ENCODE measurements at places on chromosomes 7 and 10.

GRCh38 chr7:7122033-7122478 is 60.3 kb upstream of the C1GALT1 start:
- DNase-seq: no peak

GRCh38 chr7:32164341-32164996 is 94.3 kb upstream of the PDE1C start:
- DNase-seq: peak; percentile 83

DNA sequence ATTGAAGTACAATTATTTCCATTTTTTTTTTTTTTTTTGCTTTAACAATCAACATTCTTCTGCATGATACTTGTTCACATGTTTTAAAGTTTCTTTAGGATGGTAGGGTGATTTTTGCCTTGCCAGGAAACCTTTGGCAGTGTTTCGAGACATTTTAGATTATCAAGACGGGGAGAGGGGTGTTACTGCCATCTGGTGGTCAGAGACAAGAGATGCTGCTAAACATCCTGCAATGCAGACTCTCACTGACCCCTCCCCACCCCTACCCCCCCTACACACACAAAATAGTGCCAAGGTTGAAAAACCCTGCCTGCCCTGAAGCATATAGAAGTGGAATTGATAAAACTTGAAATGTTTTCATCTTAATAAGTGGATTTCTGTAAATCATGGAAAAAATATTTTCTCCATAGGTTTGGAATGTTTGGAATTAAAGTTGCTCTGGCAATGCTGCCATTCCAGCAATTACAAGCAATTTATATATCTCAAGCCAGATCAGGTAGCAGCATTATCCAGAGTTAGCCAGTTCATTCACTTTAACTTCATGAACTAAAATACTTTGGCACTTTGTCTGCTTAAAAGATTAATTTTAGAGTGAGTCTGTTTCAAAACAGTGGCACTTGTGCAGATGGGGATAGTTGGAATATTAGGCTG is 62.1 kb downstream of the SDHAF3 start:
- peak; percentile 60 for DNase-seq

DNA sequence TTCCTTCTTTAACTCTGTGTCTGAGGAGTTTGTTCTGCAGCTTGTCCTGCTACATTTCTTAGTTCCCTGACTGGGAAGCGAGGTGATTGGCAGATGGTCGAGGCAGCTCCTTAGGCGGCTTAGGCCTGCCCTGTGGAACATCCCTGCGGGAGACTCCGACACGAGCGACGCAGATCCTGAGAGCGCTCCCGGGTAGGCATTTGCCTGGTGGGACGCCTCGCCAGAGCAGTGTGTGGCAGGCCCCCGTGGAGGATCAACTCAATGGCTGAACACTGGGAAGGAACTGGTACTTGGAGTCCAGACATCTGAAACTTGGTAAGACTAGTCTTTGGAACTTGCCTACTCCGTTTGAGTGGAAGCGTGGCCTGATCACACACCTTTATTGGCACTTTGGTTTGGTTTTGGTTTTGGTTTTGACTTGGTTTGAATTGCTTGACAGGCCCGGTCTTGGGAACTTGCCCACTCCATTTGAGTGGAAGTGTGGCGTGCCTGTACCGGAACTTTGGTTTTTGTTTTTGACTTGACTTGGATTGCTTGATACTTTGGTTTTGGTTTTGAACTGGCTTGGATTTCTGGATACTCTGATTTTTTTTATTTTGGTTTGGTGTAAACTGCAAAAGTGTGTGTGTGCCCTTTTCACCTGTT is 42.6 kb downstream of the MAP3K8 start:
- DNase-seq: no peak

GRCh38 chr10:59435707-59436106 is 73.4 kb upstream of the FAM13C start:
- no peak for DNase-seq

GRCh38 chr7:130606161-130606560 is 62.4 kb downstream of the COPG2 start:
- DNase-seq: no peak

- peak; percentile 28 for DNase-seq
Measured at GRCh38 chr10:62050346-62050892, 148.9 kb downstream of the ARID5B start.

DNA sequence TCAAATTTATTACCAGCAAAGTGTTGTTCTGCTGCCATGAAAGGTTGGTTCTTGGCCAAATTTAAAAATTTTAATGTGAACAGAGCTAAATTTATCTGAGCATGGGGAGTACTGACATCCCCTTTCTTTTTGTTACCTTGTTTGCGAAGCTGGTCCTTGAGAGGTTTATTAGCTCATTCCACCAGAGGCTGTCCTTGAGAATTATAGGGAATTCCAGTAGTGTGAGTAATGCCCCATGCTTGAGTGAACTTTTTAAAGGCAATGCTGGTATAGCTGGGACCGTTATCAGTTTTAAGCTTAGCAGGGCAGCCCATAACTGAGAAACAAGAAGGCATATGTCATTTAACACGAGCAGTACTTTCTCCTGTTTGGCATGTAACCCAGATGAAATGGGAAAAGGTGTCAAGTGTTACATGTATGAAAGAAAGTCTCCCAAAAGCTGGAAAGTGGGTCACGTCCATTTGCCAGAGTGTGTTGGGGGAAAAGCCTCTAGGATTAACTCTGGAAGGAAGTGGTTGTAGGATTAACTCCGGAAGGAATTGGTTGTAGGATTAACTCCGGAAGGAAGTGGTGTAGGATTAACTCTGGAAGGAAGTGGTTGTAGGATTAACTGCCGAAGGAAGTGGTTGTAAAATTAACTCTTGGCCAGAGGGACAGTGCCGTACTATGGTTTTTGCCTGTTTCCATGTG is 37.3 kb upstream of the AKR1C2 start:
- peak; percentile 41 for DNase-seq

- DNase-seq: no peak
Measured at GRCh38 chr10:978826-979421, 9.3 kb upstream of the GTPBP4 start.

DNA sequence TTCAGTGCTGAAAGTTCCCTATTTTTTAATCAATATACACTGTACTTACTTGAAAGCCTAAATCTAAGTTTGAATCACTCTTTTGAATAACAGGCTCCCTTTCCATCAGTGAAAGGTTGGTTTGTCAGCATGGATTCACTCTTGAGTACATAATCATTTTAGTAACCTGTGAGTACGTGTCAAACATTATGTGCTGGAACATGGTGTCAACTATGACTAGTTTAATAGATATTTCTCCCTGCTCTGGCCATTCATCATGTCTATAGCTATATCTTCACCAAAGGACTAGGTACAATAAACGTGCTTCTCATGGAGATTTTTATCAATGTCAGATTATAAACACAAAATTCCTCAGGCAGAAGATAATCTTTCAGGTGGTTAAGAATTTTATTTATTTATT is 61.7 kb upstream of the MDFIC start:
- DNase-seq: no peak

DNA sequence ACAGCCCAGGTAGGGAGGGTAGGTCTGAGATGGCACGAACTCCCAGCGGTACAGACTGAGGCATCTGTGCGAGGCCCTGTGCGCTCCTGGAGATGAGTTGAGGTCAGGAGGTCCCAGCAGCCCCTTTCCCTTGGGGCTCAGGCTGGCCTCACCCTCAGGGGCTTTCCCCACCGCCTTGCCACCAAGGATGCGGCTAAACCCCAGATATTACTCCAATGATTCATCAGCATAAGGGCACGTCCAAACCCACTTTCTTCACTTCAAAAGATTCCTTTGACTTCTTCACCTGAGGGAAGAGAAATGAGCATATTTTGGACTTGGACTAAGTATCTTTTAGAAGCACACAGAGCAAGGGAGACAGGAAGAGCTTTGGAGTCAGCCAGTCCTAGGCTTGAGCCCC is 20.3 kb downstream of the UROS start:
- DNase-seq: peak; percentile 28

DNA sequence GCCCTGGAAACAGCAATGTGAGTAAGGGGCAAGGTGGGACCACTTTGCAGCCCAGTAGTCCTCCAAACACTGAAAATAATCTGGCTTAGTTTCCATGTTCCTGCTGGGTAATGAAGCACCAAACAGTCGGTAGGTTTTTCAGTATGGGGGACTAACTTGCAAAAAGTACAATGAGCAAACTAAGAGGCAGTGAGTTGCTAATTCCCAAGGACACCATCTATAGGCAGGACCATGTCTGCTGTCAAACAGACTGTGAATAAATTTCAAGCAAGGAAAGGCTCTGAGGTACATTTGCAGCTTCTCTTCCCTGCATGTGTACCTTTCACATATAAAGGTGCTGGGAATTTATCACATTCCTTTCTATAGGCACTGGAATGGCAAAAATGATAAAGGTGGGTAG is 327.7 kb downstream of the GPR158 start:
- DNase-seq: no peak

DNA sequence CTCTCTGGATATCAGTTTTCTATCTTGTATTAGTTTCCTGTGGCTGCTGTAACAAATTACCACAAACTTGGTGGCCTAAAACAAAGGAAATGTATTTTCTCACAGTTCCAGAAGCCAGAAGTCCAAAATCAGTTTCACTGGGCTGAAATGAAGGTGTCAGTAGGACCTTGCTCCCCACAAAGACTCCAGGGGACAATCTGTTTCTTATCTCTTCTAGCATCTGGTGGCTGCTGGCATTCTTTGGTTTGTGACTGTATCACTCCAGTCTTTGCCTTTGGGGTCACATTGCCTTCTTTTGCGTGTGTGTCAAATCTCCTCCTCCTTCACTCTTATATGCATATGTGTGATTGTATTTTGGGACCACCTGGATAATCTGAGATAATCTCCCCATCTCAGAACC is 153.0 kb upstream of the PRPS1L1 start:
- DNase-seq: no peak

- DNase-seq: no peak
Measured at GRCh38 chr10:83165265-83165664, 974.0 kb upstream of the GHITM start.

- DNase-seq: peak; percentile 37
Measured at GRCh38 chr10:126373972-126374371, 14.3 kb downstream of the ADAM12 start.

GRCh38 chr7:95525503-95525902 is 39.8 kb downstream of the ASB4 start:
- DNase-seq: no peak

- DNase-seq: peak; percentile 40
Measured at GRCh38 chr7:88184848-88185304, 35.0 kb downstream of the SRI start.

DNA sequence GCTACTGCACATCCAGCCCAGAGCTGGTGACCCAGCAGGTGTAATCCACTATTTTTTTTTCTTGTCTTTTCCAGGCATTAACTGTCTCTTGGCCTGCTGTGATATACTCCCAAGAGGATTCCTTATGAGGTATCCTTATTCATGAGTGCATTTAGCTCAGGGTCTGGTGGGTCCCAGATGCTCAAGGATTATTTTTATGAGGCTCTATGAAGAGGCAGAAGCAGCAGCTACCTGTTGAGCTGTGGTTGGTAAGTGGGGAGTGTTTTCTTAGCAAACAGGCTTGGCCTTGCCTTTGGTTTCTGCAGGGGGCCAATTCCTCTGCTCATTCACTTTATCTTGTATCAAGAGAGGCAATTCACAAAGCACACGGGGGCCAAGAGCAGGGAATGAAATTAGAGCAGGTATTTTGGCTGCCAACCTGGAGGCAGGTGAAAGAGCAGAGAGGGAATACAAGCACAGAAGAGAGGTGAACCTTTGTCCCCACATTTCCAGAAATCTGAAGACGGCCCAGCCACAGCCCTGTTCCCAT is 221.6 kb downstream of the TMEM178B start:
- no peak for DNase-seq

GRCh38 chr7:2707481-2707880 is 19.5 kb downstream of the AMZ1 start:
- no peak for DNase-seq

Data from ELR (cell line).